ENCODE measurements at places on chromosomes 2 and 18.

- DNase-seq: no peak
Measured at GRCh38 chr2:85986121-85986520, 97.3 kb upstream of the ST3GAL5 start.

GRCh38 chr18:36199691-36200295 lies 12.5 kb downstream of the MOCOS start:
- no peak for DNase-seq

GRCh38 chr18:38367473-38367872 lies 801.9 kb upstream of the CELF4 start:
- DNase-seq: no peak

GRCh38 chr2:45778720-45779171 lies 127.3 kb downstream of the PRKCE start:
- DNase-seq: no peak

DNA sequence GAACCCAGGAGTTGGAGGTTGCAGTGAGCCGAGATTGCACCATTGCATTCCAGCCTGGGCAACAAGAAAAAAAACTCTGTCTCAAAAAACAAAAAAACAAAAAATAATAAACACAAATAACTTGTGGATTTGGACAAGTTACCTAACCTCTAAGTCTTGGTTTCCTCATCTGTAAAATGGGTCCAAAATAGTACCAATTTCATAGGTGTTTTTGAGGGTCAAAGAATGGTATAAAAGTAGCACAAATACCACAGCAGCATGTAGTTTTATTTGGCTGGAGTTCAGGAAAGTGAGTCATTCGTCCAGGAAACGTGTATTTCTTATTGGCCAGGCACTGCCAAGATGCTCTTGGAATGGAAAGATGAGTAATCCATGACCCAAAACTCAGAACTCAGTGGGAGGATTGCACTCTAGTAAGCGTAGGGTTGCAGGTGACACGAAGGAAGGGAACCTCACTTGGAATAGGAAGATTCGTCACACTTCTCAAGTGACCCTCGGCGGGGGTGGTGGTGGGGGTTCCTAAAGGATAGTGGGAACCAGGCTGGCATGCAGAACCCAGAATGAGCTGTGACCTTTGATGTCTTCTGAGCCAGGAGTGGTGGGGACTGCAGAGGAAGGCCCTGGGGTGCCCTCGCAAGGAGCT lies 24.4 kb downstream of the GRHL1 start:
- no peak for DNase-seq

DNA sequence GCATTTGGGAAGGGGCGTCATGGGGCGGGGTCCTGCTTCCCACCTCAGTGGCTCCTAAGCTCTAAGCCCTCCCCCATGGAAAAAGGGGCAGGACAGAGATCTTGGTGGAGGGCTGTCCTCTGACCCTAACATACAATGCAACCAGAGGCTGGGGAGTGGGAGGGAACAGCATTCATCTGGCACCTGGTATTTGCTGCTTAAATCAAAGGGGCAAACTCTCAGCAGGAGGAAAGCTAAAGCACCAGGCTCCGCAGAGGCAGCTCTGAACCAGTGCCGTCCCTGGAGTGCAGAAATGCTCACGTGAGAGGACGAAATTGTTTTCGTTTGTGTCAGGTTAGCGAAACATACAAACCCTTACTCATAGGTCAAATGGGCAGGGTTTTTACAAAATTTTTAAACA lies 92.7 kb upstream of the PXDN start:
- no peak for DNase-seq

- DNase-seq: no peak
Measured at GRCh38 chr2:120539424-120539936, 193.5 kb downstream of the INHBB start.

GRCh38 chr2:24272907-24273306 lies 87.4 kb downstream of the ITSN2 start:
- DNase-seq: no peak

GRCh38 chr18:7822435-7823331 lies 255.6 kb downstream of the PTPRM start:
- no peak for DNase-seq

- DNase-seq: no peak
Measured at GRCh38 chr2:241676665-241677064, 9.9 kb downstream of the DTYMK start.

GRCh38 chr18:61194726-61195125 lies 138.5 kb upstream of the CDH20 start:
- DNase-seq: no peak

DNA sequence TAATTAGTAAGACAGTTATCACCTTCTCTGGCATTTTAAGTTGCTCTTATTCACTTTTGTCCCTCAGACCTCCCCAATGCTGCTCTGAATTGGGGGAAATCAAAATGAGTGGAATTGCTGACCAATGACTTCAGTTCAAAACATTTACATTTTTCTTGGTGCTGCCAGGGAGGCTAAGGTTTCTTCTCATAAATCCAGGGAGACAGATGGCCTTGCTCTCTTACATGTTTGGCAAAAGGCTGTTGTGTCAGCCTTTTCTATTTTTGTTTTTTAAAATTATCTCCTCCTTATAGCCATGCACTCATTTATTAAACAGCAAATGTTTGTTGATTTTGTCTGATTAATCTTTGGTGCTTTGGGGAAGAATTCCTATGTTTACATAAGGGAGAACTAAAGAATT lies 82.0 kb downstream of the GALNT13 start:
- DNase-seq: no peak

GRCh38 chr18:48216639-48217257 lies 192.4 kb downstream of the ZBTB7C start:
- DNase-seq: no peak

GRCh38 chr18:12656938-12657683 lies 796 bp downstream of the SPIRE1 start:
- no peak for DNase-seq

GRCh38 chr2:62672601-62673000 lies 32.9 kb upstream of the EHBP1 start:
- no peak for DNase-seq

DNA sequence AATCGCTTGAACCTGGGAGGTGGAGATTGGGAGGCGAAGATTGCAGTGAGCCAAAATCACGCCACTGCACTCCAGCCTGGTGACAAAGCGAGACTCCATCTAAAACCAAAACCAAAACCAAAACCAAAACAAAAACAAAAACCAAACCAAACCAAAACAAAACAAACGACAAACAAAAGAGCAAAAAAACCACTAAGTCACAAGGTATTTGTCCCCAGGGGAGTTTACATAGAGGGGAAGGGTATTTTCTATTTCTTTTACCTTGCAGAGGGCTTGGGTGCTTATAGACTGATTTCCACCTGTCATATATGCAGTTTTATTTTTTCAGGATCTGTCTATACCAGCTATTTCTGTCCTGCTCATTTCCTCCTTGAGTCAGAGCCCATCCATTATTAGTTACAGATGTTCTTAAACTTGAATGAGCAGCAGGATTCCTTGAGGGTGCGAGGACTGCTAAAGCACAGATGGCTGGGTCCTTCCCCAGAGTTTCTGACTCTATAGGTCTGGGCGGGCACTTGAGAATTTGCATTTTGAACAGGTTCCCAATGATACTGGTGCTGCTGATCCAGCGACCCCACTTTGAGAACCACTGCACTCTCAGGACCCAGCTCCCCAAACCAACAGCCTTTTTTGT lies 102.2 kb upstream of the UXS1 start:
- DNase-seq: no peak

DNA sequence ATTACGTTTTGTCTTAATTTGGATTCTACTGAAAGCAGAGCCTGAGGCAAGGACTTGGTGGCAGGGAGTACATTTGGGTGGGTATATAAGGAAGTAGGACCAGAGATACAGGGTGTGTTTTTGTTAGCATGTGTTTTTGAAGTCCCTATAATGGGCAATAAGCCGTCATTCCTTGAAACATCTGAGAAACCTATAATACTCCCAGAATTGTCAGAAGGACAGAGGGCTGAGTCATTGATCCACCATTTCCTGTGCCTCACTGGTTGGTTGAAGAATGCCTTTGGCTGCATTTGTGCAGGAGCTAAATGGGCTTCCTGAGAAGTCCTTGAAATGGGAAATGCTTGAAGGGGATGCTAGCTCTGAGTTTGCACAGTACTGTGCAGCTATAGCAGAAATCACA lies 281.8 kb upstream of the ZEB2 start:
- no peak for DNase-seq

- no peak for DNase-seq
Measured at GRCh38 chr18:11040823-11041656, 108.3 kb downstream of the PIEZO2 start.

GRCh38 chr2:47785986-47786385 lies 3.0 kb downstream of the MSH6 start:
- DNase-seq: no peak

- no peak for DNase-seq
Measured at GRCh38 chr2:178379162-178380004, 71.6 kb downstream of the PRKRA start.

- no peak for DNase-seq
Measured at GRCh38 chr2:103435010-103435409, 673.2 kb downstream of the TMEM182 start.

GRCh38 chr2:72827966-72828646 lies 2.3 kb upstream of the EXOC6B start:
- DNase-seq: no peak

DNA sequence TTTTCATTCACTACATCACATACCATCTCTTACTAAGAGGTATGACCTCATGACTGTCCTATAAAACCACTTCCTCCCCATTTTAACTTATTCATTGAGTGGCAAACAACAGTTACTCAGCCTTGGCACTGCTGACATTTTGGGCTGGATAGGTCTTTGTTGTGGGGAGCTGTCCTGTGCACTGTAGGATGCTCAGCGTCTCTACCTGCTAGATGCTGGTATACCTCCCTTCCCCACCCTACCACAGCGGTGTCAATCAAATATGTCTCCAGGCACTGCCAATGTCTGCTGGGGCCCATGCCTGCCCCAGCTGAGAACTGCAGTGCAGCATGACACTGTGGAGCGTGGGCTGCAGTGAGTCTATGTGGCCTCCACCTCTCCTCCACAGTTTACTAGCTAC lies 76.3 kb upstream of the MGAT4A start:
- no peak for DNase-seq

DNA sequence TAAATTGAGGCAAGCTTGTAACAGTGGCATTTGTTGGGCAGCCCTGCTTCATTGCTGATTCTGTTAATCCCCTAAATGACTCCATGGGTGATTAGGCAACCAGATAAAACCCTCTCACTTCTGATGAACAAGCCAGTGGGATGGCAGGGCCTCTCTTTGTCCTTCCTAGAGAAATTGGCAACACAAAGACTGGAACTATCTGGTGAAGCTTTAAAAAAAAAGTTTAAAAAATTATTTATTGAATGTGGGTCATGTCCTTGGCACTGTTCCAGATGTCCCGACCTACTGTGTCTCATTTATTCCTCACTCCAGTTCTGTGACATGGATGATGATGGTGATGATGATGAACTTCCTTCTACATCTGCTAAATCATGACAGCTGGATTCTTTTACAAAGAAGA lies 30.8 kb downstream of the NRP2 start:
- no peak for DNase-seq

DNA sequence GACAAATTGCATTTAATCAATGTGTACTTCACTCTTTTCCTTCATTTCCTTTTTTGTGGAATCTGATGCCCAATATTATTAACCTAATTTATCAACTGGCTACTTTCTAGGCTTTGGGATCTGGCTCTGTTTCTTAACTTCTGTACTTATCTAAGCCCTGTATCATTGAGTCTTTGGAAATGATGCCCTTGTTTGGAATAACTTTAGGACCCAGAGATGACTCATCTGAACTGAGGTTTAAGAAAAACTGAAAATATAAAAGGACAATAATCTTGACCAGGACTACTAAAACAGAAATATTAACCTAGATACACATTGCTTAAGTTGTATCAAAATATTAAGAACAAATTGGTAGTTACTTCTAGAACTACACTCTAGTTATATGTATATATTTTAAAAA lies 600.8 kb downstream of the CPS1 start:
- no peak for DNase-seq

DNA sequence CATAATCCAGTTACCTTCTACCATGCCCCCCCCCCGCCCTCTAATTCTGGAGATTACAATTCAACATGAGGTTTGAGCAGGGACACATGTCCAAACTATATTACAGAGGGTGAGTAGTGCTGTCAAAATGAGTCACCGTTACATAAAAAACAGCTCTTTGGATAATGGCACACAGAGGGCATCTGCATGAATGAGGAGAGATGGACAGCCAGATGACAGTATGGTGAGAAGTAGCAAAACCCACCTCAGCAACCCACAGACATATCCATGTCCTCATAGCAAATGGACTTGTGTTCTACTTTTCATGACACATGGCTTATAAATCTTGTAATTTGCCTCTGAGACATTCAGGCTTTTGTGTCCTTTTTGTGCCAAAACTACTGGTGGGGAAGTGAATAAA lies 132.0 kb downstream of the EML6 start:
- no peak for DNase-seq

GRCh38 chr2:63818271-63818670 lies 23.4 kb upstream of the UGP2 start:
- no peak for DNase-seq

GRCh38 chr2:239589833-239590232 lies 189.0 kb upstream of the HDAC4 start:
- no peak for DNase-seq

- no peak for DNase-seq
Measured at GRCh38 chr2:120680136-120680761, 55.4 kb upstream of the GLI2 start.

DNA sequence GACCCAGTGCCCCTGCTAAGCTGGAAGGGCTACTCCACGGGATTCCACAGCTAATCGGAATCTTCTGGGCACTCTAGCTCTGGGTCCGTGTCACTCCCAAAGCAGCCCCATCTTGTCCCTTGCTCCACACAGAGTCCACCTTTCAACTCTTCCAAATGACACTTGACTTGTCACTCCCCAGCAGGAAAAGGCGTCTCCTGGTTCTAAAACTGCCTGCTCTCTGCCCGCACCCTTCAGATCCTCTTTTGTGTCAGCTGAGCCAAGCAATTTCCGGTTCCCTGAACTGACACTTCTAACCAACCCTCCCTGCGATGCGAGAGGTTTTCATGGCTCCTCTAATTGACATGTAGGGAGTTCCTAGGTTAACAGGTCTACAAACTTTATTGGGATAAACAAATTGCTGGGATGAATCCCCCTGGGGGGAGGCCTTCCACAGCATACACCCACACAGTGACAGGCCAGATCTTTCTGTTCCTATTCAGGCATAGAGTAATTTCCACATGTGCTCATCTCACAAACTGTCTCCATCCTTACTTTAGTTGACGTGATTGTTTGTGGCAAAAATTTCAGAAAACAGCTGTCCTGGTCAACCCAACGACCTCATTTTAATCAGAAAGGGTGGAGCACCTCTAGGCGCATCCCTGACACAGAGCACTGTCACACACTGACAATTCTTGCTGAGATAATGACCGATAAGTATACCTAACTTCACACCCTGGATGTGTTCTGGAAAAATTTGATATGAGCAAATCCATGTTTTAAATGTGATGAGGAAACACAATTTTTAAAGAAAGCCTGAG lies 104.9 kb downstream of the RBMS1 start:
- no peak for DNase-seq

- DNase-seq: no peak
Measured at GRCh38 chr18:12239431-12239830, 14.7 kb upstream of the CIDEA start.

GRCh38 chr18:7647500-7647899 lies 80.4 kb downstream of the PTPRM start:
- DNase-seq: no peak

Data from NCI-H2081 treated with DMSO at 0.1 percent for 48 hours (cell line).